ENCODE measurements at places on chromosomes 7 and 10.

- peak; percentile 75 for DNase-seq
Measured at GRCh38 chr7:156949541-156950380, at the start of gene NOM1. NOM1 (plus strand) TSS chr7:156949712; CDS start chr7:156949738, 26 bp downstream.

- peak; percentile 82 for DNase-seq
Measured at GRCh38 chr10:12241810-12242529, 46.0 kb downstream of the CDC123 start.

GRCh38 chr7:101628522-101628921, 574 bp downstream of the MYL10 start:
- DNase-seq = no peak

- DNase-seq = no peak
Measured at GRCh38 chr7:132789281-132789680, 213.0 kb upstream of the PLXNA4 start.

DNA sequence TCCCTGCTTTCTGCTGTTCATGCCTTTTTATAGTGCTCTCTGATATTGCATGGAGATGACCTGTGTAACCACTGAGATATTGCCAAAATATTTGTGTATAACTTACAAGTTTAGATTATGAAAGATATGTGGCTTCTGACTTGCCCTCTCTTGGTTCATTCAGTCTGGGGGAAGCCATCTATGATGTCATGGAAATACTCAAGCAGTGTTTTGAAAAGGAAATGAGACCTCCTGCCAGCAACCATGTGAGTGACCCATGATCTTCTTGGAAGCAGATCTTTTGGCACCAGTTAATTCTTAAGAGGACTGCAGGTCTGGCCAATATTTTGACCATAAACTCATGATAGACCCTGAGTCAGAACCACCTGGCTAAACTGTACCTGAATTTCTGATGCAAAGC, 183.0 kb downstream of the THSD7A start:
- DNase-seq = no peak

DNA sequence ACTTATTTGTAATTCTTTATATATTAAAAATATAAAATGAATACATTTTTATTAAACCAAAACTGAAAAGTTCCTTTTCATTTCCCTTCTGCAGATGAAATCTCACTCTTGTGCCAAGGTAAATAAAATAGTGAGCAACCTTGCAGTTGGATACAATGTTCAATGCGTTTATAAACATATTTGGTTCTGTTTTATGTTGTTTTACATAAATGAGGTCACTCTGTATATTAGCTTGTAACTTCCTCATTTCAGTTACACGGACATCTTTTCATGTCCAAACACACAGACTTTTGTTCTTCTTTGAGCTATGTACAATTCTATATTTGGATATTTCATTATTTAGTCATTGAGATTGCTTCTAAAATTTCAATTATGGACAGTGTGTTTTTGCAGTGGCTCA, 107.7 kb downstream of the BBS9 start:
- no peak for DNase-seq

All from prostate gland (tissue), 2 donors.